ENCODE measurements at places on chromosomes 4 and X. TPM values are rescaled to one million over a fixed set of nuclear protein-coding genes. Genes with fewer than 3 reads are reported as not detected.

GRCh38 chrX:113514906-113515305 is 674.3 kb upstream of the AMOT start:
- H3K36me3 ChIP-seq = no peaks in the 10 kb centered on the region
- peaks cover 27% of the 10 kb centered on the region for H3K4me1 ChIP-seq
- no peak for DNase-seq
- H3K27me3 ChIP-seq = no peaks in the 10 kb centered on the region
- H3K4me3 ChIP-seq = no peak overlapping the region

- H3K4me3 ChIP-seq = no peak overlapping the region
- H3K27me3 ChIP-seq = no peaks in the 10 kb centered on the region
- H3K36me3 ChIP-seq = no peaks in the 10 kb centered on the region
- DNase-seq = no peak
- H3K4me1 ChIP-seq = no peaks in the 10 kb centered on the region
- H3K27ac ChIP-seq = no peak overlapping the region
Observed at GRCh38 chr4:100240008-100240407, 49.7 kb upstream of the DDIT4L start.

GRCh38 chrX:135974279-135974856 is 580 bp upstream of the MMGT1 start:
- H3K27ac ChIP-seq = no peak overlapping the region
- no peaks in the 10 kb centered on the region for H3K27me3 ChIP-seq
- H3K4me1 ChIP-seq = peaks cover 10% of the 10 kb centered on the region

DNA sequence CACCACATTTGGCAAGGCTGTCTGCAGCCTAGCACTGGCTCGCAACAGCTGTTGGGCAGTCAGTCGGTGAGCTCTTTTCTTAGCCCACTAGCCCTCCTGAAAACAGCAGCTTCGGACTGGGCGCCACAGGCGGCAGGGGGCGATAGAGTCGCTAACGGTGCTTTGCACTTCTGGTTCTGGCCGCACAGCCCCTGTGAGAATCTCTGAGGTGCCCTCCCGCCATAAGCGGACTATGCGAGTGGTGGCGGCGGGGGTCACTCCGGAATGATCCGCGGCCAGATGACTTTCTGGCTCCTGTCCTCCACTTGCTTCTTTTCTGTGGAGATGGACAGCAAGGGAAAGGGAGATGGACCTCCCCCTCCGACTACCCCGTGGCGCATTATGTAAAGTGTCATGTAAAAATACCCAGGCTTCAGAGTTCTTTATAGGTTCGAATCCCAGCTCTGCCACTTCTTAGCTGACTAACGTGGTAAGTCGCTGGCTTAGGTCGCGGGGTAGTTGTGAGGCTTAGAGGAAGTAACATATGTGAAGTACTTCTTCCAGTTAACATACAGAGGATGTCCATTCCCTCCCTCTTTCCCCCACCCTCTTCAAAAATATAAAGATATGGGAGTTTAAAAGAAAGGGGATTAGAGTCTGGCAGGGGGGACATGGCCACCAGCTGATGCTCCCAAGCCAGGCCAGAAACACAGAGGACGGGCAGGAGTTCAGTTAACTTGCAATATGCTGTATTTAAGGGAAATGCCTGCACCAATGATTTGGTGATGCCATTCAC is 11.0 kb downstream of the ARHGAP36 start:
- H3K4me1 ChIP-seq = no peaks in the 10 kb centered on the region
- H3K27me3 ChIP-seq = peaks cover 9% of the 10 kb centered on the region
- DNase-seq = peak; percentile 6

- peak overlapping the region; percentile 18 for H3K27ac ChIP-seq
- H3K4me3 ChIP-seq = no peak overlapping the region
- peaks cover 68% of the 10 kb centered on the region for H3K4me1 ChIP-seq
- H3K36me3 ChIP-seq = no peaks in the 10 kb centered on the region
- DNase-seq = no peak
Observed at GRCh38 chr4:3303565-3303824, 10.7 kb downstream of the RGS12 start.

GRCh38 chr4:8035371-8035780 is 95.7 kb upstream of the AFAP1 start:
- H3K4me1 ChIP-seq = peaks cover 3% of the 10 kb centered on the region
- no peaks in the 10 kb centered on the region for H3K27me3 ChIP-seq
- no peak overlapping the region for H3K4me3 ChIP-seq
- peak; percentile 49 for DNase-seq
- no peaks in the 10 kb centered on the region for H3K36me3 ChIP-seq

GRCh38 chr4:67475155-67475554 is 70.1 kb downstream of the CENPC start:
- H3K36me3 ChIP-seq = peaks cover 8% of the 10 kb centered on the region
- DNase-seq = no peak
- H3K27me3 ChIP-seq = no peaks in the 10 kb centered on the region
- no peaks in the 10 kb centered on the region for H3K4me1 ChIP-seq
- H3K4me3 ChIP-seq = no peak overlapping the region

Gene SRPK3
- total RNA-seq = 0.40 TPM

DNA sequence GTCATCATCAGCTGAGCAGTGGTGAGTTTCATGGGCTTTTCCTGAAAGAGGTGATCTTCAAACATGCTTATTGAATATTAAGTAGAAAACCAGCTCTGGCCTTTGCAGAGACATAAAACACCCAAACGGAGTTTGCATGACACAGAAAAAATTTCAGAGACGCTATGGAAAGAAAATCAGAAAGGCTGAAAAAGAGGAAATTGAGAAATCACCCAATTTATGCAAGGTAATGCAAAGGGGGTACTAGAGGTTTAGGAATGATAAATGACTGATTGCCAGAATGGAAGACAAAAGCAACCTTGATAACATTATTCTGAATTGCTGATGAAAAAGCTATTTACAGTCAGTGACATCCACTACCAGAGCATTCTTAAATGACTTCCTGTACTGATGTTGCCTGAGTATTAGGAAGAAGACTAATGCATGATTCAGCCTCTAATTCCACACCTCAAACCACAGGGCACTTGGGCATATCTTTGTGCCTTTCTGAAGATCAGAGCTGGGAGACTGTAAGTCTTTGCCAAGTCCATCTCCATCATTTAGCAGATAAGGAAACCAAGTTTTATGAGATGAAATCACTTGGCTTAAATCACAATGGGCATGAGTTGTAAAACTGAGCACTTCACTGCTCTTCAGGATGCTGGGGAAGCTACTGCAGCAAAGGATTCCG is 565.7 kb downstream of the PPARGC1A start:
- no peaks in the 10 kb centered on the region for H3K27me3 ChIP-seq
- DNase-seq = no peak
- H3K27ac ChIP-seq = no peak overlapping the region

Gene NUDT10
- total RNA-seq = not detected

DNA sequence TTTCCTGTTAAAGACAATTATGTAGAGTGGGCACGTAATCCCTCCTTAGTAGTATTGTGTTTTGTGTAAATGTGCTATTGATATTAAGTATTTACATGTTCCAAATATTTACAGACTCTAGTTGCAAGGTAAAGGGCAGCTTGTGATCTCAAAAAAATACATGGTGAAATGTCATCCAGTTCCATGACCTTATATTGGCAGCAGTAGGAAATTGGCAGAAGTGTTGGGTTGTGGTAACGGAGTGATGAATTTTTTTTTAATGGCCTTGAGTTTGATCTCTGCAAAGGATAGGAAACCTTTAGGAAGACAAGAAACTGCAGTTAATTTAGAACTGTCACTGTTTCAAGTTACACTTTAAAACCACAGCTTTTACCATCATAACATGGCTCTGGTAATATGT is 74.3 kb downstream of the NPNT start:
- no peak overlapping the region for H3K27ac ChIP-seq
- H3K4me1 ChIP-seq = no peaks in the 10 kb centered on the region
- H3K36me3 ChIP-seq = no peaks in the 10 kb centered on the region
- DNase-seq = no peak

Gene USP17L17
- total RNA-seq = not detected

Gene TMSB15B
- total RNA-seq = 18.9 TPM

DNA sequence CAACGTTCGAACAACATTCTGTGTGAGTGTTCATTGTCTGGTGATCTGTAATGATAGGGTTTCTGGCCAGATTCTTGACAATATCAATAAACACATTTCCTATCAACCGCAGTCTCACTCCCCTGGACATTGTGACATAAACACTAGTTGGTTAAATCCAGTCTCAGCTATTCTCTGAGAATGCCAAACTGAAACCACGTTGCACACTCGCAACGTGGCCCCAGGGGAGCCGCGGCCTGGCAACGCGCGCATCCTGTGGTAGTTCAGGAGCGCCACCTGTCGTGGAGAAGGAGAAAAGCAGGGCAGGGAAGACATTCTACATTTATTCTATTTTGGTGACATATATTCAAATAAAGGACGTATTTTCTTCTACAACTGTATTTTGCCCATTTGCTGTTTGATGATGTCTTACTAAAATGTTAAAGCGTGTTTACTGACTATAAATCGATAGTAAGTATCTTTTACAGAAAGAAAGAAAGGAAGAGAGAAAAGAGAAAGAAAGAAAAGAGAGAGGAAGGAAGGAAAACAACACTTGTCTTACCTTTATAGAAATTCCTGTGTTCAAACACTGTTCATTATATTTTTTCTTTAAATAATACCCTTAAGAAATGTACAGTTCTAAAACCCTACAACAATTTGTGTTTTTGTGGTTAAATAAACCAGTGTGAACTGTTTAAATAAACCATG is 738.3 kb upstream of the FRG1 start:
- no peak for DNase-seq
- H3K4me1 ChIP-seq = no peaks in the 10 kb centered on the region
- no peaks in the 10 kb centered on the region for H3K36me3 ChIP-seq

Gene PRR32
- not detected for total RNA-seq

Gene RHOXF1
- total RNA-seq = not detected

- no peak overlapping the region for H3K27ac ChIP-seq
- no peaks in the 10 kb centered on the region for H3K4me1 ChIP-seq
- H3K4me3 ChIP-seq = no peak overlapping the region
- no peak for DNase-seq
- H3K36me3 ChIP-seq = no peaks in the 10 kb centered on the region
- no peaks in the 10 kb centered on the region for H3K27me3 ChIP-seq
Observed at GRCh38 chrX:153379971-153380581, 21.1 kb downstream of the PNMA6E start.

Gene MAGEA9B
- total RNA-seq = not detected

- no peaks in the 10 kb centered on the region for H3K4me1 ChIP-seq
- DNase-seq = no peak
- H3K27me3 ChIP-seq = peaks cover 26% of the 10 kb centered on the region
- no peak overlapping the region for H3K4me3 ChIP-seq
- H3K36me3 ChIP-seq = no peaks in the 10 kb centered on the region
Observed at GRCh38 chr4:8593264-8594096, 915 bp downstream of the CPZ start.

Gene FAM9B
- total RNA-seq = not detected

DNA sequence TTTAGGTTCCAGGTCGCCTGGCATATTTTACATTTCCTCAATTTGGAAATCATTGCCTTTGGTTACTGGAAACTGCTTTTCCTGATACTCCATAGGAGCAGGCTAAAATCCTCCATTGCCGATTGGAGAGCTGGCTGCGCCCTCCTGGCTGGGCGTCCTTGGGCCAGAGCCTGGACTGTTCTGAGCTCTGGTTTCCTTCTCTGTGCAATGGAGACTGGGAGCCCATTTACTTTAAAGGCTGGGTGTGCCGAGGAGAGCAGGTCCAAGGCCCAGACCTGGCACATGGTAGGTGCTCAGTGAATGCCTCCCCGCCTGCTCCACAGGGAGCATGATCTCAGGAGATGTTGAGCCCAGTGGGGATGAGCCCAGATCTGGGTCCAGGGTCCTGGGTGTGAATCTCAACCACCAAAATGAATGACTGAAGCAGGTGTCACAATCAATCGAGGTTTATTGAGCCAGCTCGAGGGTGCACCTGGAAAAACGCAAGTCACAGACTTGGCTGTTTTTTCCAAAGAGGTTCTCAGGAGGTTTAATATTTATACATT is 50.0 kb downstream of the EVC start:
- H3K4me3 ChIP-seq = no peak overlapping the region
- peaks cover 8% of the 10 kb centered on the region for H3K4me1 ChIP-seq
- H3K36me3 ChIP-seq = peaks cover 15% of the 10 kb centered on the region

Gene P2RY8
- total RNA-seq = not detected

- no peak overlapping the region for H3K27ac ChIP-seq
- DNase-seq = no peak
- no peaks in the 10 kb centered on the region for H3K4me1 ChIP-seq
- H3K27me3 ChIP-seq = no peaks in the 10 kb centered on the region
- H3K4me3 ChIP-seq = no peak overlapping the region
Observed at GRCh38 chr4:1691737-1692373, 7.7 kb upstream of the FAM53A start.

Gene WNK3
- total RNA-seq = 2.7 TPM

DNA sequence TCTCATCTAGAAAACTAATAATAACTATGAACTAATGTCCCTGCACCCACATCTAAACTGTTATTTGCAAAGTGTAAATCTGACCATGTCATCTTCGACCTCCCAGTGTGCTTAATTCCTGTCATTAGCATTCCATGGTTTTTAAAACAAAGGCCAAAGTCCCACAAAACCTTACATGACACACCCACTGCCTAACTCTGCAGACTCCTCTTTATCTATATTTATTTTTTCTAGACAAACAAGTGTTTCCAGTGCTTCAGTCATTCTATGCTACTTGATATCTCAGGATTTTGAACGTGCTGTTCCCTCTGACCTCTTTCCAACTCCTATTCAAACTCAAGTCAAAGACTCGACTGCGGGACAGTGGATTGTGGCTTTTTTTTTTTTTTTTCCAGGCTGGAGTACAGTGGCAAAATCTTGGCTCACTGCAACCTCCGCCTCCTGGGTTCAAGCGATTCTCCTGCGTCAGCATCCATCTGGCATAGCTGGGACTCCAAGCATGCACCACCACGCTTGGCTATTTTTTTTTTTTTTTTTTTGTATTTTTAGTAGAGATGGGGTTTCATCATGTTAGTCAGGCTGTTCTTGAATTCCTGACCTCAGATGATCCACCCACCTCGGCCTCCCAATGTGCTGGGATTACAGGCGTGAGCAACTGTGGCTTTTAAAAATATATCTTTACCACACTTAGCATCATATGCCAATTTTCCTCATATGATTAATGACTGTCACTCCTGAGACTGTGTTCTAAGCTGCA is 1511.0 kb downstream of the ARAP2 start:
- no peaks in the 10 kb centered on the region for H3K4me1 ChIP-seq
- H3K27ac ChIP-seq = no peak overlapping the region
- H3K36me3 ChIP-seq = no peaks in the 10 kb centered on the region
- H3K27me3 ChIP-seq = no peaks in the 10 kb centered on the region

Gene TMPRSS11B
- not detected for total RNA-seq

- no peaks in the 10 kb centered on the region for H3K36me3 ChIP-seq
- no peaks in the 10 kb centered on the region for H3K27me3 ChIP-seq
- H3K4me3 ChIP-seq = no peak overlapping the region
- DNase-seq = no peak
- H3K27ac ChIP-seq = no peak overlapping the region
Observed at GRCh38 chrX:12234534-12235329, 96.5 kb downstream of the FRMPD4 start.

GRCh38 chr4:143285696-143286437 is 50.8 kb upstream of the GAB1 start:
- no peaks in the 10 kb centered on the region for H3K4me1 ChIP-seq
- no peaks in the 10 kb centered on the region for H3K36me3 ChIP-seq
- no peak overlapping the region for H3K4me3 ChIP-seq
- no peaks in the 10 kb centered on the region for H3K27me3 ChIP-seq
- no peak for DNase-seq

GRCh38 chr4:153115322-153116290 is 88.6 kb upstream of the TRIM2 start:
- no peak overlapping the region for H3K27ac ChIP-seq
- H3K4me3 ChIP-seq = peak overlapping the region; percentile 38
- H3K4me1 ChIP-seq = no peaks in the 10 kb centered on the region
- no peaks in the 10 kb centered on the region for H3K36me3 ChIP-seq
- peak; percentile 38 for DNase-seq

GRCh38 chrX:72029483-72030411 is 102.0 kb downstream of the RTL5 start:
- DNase-seq = peak; percentile 89
- H3K27ac ChIP-seq = peak overlapping the region; percentile 52
- H3K36me3 ChIP-seq = no peaks in the 10 kb centered on the region
- H3K27me3 ChIP-seq = no peaks in the 10 kb centered on the region

Gene VSIG4
- total RNA-seq = not detected
